ENCODE measurements at places on chromosomes 3 and 15.

GRCh38 chr3:151283387-151283786 is 5.0 kb upstream of the P2RY14 start:
- no peak for DNase-seq

DNA sequence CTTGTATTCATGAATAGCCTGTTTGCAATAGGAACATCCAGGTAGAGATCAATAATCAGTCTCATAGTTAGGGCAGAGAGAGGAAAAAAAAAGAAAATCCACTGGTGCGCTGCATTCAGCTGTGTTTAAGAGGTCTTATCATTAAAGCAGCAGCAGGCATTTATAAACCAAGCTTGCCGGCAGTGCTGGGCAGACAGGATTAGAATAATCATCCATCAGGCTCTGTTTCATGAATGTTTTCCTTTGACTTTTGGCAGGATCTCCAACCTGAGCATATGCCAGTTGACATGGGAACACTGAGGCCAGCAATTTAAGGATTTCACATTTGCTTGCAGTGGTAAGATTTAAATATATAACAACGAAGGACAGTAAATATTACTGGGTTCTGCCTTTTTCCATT is 305.2 kb upstream of the SEMA6D start:
- DNase-seq = no peak

DNA sequence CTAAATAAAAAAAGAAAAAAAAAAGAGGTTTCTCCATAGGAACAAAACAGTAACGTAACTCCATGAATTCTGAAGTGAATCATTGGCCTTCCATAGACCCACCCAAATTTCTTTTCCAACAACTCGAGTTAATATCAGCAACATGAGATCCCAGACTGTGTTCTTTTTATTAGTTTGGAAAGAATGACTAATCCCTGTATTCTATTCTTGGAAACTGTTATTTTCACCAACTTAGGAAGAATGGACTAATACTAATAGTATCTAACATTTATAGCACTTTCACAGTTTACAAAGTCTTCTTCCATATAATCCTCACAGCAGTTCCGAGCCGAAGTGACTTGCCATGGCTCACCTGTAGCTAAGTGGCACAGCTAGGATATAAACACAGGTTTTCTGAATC is 72.7 kb upstream of the SLC4A7 start:
- DNase-seq = no peak

- DNase-seq = no peak
Observed at GRCh38 chr3:134378818-134379217, 4.6 kb upstream of the AMOTL2 start.

DNA sequence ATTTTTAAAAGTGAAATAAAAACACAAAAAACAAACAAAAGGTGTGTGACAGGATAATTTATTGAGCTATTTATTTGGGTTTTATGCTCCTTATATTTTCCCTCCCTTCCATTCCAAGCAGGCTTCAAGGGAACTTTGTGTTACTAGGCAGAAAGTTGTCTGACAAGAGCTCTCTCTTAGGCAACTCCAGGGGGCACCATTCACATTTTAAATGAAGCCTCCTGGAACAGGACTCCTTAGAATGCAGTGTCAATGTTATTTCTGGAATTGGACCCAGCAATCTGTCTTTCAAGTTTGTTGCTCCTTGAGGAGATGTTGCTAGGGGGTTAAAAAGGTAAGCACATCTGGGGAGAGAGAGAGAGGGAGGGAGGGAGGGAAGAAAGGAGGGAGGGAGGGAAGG is 5.4 kb upstream of the RFX7 start:
- no peak for DNase-seq

DNA sequence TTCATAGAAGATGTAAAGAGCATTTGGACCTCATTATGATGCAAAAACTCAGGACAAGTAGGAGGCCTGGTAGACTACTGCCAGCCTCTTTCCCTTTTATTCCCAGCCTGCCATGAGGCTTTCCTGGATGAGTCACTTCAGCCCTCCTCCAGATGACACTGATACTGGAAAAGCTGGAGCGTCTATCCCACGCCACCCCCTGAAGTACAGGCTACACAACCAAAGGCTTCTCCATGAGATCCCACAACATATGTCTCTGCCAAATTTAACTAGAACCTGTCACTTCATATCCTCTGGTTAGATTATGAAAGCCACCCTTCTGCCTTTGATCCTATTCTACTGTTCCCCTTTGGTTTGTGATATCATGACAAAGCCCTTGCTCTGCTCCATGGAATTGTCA is 56.1 kb upstream of the CPNE4 start:
- no peak for DNase-seq

GRCh38 chr3:172848910-172849309 is 98.4 kb downstream of the ECT2 start:
- no peak for DNase-seq

GRCh38 chr3:24389108-24390090 is 105.3 kb downstream of the THRB start:
- DNase-seq = no peak

DNA sequence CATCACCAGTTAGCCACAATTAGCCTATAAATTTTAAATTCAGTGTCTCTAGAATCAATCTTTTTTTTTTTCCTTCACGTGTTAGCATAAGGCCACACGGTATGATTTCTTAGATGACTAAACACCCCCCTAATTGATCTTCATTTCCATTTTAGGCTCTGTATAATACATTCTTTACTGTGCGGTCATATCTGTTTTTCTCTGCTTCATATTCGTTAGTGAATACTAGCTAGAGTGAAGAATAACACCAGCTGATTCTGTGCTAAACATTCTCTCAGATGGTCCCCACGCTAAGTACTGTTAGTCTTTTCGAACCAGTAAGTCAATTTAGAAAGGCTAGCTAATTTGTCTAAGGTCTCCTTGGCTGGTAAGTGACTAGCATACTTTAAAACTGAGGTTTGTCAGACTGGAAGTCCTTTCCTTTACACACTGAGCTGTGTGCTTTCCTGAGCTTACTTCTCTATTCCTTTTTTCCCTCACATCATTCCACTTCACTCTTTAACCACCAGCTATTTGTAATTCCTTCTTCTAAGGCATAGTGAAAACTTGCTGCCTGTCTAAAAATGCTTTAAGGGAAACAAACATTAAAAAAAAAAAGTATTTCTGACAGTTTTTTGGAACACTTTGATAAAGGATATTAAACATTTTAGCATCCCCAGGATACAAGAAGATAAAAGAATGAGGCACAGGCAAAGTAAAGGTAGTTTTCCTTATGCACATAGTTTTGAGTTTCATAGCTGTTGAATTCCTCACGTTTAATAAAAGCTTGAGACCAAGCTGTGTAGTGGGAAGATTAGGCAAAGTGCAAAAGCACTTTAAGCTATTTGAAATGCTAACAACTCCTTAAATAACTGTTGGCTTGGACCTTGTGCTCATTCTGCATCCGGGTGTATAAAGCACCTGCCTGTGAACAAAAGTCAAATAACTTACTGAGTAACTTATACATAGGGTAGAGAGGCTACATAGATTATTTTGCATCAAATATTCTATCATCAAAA is 17.1 kb downstream of the ZFAND6 start:
- DNase-seq = no peak

- no peak for DNase-seq
Observed at GRCh38 chr3:170961616-170962400, 53.4 kb upstream of the EIF5A2 start.

DNA sequence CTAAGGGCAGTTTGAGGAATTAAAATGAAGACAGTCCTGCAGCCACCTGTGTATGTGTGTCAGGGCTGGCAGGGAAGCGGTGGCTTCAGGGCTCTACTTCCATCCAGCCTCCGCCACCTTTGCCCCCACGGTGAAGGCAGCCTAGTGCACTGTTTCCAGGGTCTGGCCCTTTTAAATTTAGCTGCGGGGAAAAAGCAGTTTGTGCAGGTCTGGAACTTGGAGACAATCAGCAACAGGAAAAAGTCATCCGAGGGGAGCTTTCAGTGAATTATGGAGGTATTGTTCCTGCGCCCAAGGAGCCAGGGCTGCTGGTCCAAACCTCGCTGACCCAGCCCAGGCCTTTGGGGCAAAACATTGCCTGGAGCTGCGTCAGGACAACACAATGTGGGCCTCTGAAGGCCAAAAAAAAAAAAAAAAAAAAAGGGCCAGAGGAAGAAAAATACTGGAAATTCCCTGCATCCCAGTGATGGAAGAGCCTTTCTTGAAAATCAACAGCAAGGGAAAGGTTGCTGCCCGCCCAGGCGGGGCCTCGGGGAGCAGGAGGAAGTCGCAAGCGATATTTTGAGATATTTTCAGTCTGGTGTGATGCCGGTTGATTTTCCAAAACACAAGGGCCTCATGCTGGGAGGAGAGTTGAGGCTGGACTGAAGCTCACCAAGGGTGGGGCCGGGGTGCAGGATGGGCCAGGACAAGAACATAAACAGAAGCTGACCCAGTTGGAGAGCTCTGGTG is 25.5 kb upstream of the FGD5 start:
- DNase-seq = no peak

GRCh38 chr15:84961114-84961452 is 20.6 kb upstream of the PDE8A start:
- DNase-seq = no peak

DNA sequence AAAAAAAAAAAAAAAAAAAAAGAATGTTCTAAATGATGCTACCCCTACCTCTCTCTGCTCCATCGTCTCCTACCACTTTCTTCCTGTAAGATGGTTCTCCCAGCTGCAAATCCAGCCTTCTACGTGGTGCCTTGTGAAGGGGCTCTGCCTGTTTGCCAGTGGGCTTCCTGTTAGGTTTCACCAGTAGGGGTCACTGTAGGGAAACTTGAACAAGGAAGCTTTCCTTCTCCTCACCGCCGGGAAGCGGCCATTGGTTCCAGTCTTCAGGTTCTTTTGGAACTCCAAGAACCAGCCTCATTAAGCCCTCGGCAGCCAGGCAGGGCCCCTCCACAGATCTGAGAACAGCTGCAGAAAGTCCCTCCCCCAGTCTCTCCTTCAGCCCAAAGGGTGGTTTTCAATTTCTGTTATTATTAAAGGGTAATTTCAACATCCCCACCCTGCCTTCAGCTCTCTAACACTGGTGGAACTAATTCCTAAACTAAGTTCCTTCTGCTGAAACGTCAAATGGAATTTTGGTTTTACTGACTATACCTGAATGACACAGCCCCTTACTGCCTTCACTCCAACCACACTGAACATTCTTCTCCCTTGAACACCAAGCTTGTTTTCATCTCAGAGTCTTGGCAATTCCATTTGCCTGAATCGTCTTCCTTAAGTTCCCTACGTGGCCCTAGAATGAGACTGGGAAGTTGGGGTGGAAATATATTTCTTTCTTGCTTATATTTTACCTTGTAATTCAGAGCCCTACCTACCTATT is 13.5 kb downstream of the MCCC1 start:
- peak; percentile 13 for DNase-seq

- DNase-seq = no peak
Observed at GRCh38 chr15:57245130-57245529, 131.2 kb upstream of the CGNL1 start.

DNA sequence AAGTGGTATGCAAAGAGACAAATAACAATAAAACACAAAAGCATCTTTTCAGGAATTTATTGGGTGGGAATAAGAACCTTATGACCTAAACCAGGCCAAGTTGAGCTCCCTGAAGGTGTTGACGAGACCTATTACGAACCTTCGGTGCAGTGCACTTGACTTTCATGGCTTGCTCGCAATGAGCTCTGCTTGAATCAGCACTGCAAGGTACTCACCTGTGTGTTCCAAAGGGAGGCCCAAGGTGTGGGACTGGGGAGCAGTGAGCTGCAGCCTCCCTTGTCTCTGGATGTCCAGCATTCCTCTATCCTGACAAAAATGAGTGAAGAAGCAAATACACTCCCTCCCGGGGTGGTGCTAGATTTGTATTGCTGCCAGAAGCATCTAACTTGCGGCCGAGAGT is at the start of gene MDFIC2:
Gene MDFIC2 (minus strand): TSS at position 303 of the 400 bp plus-strand sequence. CDS start 665 bp downstream, outside the sequence.
- no peak for DNase-seq

DNA sequence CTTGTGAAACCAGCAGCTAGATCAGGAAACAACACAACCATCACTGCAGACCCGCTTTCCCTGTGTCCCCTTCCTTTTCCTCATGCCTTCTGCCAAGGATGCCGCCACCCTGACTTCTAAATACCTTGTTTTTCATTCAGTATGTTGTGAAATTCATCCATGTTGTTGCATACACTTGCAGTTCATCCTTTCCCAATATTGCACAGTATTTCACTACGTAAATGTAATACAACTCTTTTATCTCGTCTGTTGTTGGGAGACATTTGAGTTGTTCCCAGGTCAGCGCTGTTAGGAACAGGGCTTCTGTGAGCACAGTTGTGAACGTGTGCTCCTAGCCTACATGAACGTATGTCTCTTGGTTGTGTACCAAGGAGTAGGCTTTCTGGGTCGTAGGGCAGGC is 24.2 kb downstream of the TLNRD1 start:
- no peak for DNase-seq

DNA sequence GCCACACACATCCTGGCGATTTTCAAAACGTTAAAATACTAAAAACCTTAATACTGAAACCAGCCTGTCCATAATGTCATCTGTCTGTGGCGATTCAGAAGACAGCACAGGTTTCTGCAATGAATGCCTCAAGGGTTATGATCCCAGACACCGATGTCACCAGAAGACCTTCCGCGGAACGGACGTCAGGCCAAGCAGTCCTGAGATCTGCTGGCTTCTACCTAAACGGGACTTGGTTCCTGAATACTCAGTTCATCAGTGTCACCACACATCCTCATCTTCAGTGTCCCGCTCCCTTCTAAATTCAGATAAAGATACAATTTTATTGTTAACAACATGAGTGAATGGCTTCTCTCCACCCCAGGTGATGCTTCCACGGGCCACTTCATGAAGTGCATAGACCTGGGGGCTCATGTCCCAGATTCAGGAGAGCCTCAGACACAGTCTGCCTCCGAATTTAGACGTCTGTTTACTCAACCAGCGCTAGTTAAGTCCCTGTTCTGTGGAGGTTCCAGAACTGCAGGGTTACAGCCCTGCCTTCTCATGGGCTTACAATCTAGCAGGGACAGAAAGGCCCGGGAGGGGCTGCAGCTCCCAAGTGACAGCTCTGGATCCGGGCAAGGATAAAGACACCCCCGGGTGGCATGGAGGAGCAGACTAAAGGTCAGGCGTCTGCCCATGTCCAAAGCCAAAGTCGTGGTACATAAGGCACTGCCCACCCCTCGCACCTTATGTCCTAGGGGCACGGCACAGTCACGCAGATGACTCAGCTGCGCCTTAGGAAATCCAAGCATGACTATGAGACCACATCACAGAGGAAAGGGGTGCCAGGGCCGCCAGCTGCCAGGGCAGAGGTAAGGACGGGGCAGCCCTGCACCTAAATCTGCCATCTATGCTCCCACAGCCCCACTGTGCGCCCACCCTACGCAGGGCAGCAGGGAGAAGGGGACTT is 75.9 kb downstream of the VGLL4 start:
- no peak for DNase-seq

DNA sequence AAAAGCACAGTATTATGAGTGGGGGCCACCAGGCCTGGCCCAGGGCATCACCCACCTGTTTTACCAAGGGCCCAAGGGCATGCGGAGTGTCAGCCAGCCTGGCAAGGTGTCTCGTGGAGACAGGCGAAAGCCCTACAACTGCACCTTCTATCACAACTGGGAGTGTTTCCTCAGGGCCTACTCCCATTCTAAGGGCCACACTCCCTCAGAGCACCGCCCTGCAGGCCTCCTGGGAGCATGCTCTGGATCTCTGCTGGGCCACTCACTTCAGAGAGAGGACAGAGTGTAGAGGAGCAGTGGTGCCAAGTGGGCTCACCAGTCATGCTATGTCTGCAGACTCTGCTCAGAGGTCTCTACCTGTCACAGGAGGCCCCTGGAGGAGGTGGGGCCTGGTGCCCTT is 21.2 kb upstream of the CLK3 start:
- DNase-seq = no peak

- no peak for DNase-seq
Observed at GRCh38 chr3:194180570-194180969, 44.6 kb downstream of the HES1 start.

GRCh38 chr3:170726976-170727661 is 141.2 kb upstream of the SLC7A14 start:
- DNase-seq = no peak

All from stimulated activated naive CD8-positive, alpha-beta T cell treated with anti-CD3 and anti-CD28 coated beads, Interleukin-15, Interleukin-2, amounts not matched to agents 100 U/mL and 50 U/mL, for 24 hours (primary cell).